ENCODE measurements at places on chromosomes 6 and 20.

DNA sequence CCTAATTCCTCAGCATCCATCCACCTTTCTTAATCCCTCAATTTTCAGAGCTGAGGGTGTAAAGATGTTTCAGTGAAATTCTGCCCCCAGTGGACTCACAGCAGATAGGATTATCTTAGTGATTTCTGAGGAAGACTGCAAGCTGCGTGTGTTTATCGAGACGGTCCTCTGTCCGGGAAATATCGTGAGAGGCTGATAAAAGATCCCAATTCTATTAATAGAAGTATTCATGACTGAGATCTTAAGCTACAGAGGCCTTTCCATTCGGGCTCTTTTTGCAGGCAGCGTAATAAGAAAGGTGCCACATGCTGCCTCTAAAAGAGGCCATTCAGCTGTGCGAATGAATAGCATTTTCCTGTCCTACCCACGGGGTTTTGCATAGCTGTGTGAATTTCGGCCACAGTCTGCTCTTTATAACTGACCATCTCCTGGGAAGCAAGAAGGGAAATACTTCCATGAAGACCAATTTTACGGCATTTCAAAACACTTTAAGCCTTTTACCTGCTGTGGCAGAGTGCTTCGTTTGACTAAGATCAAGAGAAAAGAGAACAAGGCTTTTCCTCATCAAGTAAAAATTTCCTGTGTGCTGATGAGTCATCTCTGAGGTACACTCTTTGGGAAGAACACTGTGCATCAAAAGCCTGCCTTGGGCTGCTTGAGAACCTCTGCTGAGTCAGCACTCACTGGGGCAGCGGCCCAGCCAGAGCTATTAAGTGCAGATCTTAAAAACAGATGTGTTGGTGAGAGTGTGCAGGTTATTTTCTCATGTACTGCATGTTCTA is 208.8 kb downstream of the ARHGAP18 start:
- DNase-seq, result no peak

DNA sequence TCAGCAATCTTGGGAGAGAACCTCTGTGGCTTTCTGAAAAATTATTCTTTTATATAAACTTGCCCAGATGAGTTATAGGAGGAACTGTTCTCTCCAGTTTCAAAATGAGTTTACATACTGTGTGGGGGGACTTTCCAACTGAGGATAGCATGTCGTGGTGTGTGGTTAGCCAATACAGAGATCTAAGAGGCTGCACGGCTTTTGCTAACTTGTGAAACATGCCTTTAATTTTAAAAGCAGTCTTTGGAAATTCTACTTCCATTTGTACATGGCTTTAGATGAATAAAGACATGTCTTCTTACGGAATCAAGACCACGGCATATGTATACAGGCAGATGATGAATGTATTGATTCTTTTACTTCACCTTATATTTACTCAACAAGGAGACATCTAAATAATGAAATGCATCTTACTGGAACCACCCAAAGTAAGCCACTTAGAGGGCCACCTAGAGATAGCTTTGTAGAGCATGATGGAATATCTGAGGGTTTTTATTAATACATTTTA is 39.8 kb downstream of the HIVEP1 start:
- DNase-seq, result no peak

DNA sequence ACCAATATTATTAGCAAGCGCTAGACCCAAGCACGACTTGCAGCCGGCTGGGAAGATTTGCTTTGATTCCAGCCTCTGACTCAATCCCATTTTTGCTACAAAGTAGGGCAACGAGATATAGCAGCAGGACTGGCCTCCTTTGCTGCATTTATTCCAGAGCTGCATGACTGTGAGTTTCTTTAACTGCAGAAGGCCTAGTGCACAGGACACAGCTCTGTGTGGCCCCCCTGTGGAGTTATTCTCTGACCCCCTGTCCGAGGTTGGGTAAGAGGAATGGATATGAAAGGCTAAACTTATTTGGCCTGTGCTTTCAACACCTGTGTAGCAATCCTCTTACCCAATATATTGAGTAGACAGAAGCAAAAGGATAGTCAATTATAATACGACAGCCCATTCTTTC is 133.3 kb upstream of the SPTLC3 start:
- no peak for DNase-seq

DNA sequence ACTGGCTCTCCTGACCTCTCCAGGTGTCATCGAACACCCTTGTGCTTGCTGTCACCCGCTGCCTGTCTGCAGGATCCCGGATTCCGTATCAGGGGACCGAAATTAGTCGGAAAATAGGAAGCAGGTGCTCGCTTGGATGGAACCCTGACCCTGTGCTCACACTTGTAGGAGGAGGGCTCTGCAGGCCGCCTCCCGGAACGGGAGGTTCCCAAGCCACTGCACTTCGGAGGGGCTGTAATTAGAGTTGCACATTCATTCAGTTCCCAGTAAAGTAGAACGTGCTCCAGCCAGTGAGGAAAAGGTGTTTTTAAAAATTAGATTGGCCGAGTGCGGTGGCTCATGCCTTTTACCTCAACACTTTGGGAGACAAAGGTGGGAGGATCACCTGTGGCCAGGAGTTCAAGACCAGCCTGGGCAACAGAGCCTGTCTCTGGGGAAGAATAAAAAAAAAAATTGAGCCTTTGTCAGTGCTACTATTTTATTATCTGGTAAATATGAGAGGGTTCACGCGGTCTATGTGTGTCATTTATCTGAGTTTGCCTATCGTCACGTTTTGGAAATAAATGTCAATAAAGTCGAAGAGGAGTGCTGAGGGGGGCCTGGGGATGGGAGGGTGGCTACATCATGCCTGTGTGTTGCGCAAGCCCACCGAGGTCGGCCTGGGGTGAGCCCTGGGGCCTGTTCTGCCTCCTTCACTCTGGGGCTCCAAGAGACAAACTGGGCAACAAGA is 1.5 kb upstream of the GMEB2 start:
- DNase-seq, result peak; percentile 45

- DNase-seq, result no peak
Observed at GRCh38 chr20:49132995-49133478, 55.1 kb downstream of the STAU1 start.

DNA sequence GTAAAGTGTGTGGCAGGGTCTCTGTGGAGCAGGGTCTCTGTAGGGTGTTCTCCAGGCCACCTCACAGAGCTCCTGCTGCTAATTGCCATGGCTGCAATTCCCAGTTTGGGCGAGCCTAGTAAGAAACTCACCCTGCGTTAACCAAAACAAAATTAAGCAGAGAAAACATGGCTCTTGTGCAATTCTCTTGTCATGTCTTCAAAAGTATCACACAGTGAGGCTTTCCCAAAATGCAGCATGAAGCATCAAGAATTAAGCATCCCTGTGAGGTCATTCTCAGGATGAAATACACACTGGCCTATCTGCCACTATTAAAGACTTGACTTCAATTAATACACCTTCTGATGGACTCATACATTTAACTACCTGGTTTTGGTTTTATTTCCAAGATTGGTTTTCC is 72.8 kb downstream of the KIF13A start:
- DNase-seq, result no peak

DNA sequence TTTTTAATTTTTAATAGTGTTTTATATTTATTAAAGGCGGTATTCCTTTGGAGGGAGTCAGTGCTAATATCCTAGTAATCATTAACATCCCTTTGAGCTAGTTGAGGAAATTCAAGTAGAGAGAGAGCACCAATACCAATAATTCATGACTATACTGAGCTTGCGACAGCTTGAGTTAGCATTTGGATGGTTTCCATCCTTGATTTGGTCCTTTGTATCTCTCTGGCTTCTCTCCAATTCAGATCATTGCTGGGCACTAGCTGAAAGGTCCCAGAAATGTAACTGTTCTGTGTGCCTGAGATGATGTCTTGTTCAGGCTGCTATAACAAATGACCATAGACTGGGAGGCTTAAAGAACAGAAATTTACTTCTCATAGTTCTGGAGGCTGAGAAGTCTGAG is 77.0 kb downstream of the RNF144B start:
- no peak for DNase-seq

- no peak for DNase-seq
Observed at GRCh38 chr6:134535831-134536230, 217.9 kb upstream of the SGK1 start.

DNA sequence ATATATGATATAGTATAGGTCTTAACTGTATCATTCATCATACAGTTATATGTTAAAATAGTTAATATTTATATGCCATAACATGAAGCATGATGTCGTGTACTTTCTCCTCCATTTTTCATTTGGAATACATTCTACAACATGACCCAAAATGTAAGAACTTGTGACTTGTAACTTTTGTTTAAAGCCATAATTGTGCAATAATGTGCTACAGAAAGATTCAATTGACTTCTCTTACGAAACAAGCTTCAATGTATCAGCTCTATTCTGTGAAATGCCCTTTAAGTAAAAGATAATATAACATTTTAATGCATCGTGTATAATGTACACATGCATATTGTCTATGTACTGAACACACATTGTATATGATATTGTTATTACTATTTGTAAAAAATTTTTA is 76.7 kb upstream of the FABP7 start:
- DNase-seq, result no peak

- no peak for DNase-seq
Observed at GRCh38 chr6:21586740-21587178, 6.8 kb upstream of the SOX4 start.

All from NCI-H1417 treated with DMSO at 0.1 percent for 48 hours (cell line).